ENCODE measurements at places on chromosomes 7 and 10. TPM values are rescaled to one million over a fixed set of nuclear protein-coding genes. Genes with fewer than 3 reads are reported as not detected.
A peak's percentile ranks its signal among the peaks of the same experiment; 100 is the strongest.

GRCh38 chr7:49001610-49002033 is 77.3 kb downstream of the CDC14C start:
- H3K27me3 ChIP-seq = no peaks in the 10 kb centered on the region
- no peak overlapping the region for H3K4me3 ChIP-seq
- no peak overlapping the region for H3K27ac ChIP-seq
- H3K36me3 ChIP-seq = no peaks in the 10 kb centered on the region
- H3K4me1 ChIP-seq = no peaks in the 10 kb centered on the region

DNA sequence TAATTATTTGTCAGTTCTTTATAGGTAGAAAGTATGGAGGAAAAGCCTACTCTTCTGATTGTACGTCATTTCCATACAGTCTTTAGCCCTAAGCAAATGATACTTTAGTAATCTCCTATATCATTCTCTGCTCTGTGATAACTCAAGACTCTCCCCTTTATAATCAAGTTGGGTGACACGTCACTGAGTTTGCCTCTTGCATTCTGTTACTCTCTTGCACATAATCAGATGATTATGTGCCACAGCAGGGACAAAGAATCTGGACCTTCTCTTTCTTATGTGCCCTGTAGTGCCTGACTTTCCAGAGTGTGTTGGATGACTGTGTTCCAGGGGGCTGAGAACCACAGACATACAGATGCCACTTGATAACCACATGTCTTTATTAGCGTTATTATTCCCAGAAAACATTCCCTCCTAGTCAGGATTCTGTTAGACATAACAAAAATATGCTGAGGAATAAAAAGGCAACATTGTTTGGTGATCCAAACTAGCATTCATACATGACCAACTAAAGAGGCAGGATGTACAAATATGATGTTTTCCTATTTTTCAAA is 116.4 kb upstream of the HGF start:
- no peaks in the 10 kb centered on the region for H3K4me1 ChIP-seq
- DNase-seq = no peak
- H3K36me3 ChIP-seq = no peaks in the 10 kb centered on the region
- no peaks in the 10 kb centered on the region for H3K27me3 ChIP-seq
- H3K4me3 ChIP-seq = no peak overlapping the region

DNA sequence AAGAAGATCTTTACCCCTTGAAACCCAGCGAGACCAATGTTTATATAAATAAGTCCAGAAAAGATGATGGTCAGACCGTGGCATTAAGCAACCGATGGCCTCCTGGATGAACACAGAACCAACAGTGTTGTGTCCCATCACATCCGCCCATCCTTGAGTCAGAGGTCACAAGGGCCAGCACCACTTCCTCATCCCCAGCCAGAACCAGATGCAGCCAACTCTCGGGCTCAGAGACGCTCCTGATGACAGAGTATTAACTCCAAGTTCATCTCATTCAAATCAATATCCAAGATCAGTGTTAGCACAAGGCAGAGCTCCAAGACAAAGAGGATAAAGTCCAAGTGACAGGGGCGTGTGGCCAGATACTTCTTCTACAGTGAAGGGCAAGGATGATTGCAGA is 63.5 kb downstream of the FAM53B start:
- H3K4me3 ChIP-seq = no peak overlapping the region
- DNase-seq = no peak
- no peak overlapping the region for H3K27ac ChIP-seq

DNA sequence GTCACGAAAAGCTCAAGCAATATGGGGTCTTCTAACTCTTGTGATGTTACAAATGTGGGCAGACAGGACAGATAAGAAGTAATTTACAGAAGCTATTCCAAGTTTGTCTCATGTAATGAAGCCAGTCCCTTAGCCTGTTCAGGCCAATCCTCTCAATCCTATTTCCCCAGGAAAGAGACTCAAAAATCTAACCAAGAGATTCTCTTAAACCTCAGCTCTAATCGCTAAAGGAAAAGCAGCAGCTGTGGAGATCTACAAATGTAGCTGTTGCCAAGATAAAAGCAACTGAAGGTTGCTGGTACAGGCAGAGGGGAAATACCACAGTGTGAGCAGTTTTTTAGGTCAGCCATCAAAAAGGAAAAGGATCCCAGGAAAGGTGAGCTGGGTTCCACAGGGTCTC is 39.3 kb downstream of the ANK3 start:
- no peak overlapping the region for H3K4me3 ChIP-seq
- H3K27ac ChIP-seq = no peak overlapping the region
- DNase-seq = peak; percentile 45
- H3K36me3 ChIP-seq = no peaks in the 10 kb centered on the region
- H3K27me3 ChIP-seq = no peaks in the 10 kb centered on the region

DNA sequence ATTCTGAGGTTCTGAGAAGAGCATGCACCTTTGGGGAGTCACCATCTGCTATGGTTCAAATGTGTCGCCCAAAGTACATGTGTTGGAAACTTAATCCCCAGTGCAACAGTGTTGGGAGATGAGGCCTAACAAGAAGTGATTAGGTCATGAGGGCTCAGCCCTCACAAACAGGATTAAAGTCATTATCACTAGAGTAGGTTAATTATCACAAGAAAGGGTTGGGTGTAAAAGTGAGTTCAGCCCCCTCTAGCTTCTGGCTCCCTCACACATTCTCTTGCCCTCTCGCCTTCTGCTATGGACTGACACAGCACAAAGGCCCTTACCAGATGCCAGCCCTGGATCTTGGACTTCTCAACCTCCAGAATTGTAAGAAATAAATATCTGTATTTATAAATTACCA is 100.3 kb upstream of the C10orf90 start:
- DNase-seq = no peak
- no peaks in the 10 kb centered on the region for H3K36me3 ChIP-seq
- no peaks in the 10 kb centered on the region for H3K27me3 ChIP-seq
- no peaks in the 10 kb centered on the region for H3K4me1 ChIP-seq
- no peak overlapping the region for H3K4me3 ChIP-seq

DNA sequence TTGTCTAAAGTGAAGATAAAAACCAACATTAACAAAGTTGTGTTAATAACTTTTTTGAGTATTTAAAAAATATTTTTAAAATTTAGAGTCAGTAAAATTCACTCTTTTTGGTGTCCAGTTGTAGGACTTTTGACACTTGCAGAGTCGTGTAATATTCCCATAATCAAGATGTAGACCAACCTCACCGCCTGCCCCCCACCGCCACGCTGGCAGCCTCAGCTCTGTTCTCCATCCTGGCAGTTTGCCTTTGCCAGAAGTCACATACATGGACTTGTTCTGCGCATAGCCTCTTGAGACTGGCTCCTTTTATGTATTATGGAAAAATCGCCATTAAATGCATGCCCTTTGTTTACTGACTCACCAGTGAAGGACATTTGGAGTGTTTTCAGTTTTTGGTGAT is 27.3 kb upstream of the SYCE1 start:
- no peaks in the 10 kb centered on the region for H3K4me1 ChIP-seq
- H3K36me3 ChIP-seq = no peaks in the 10 kb centered on the region
- H3K27me3 ChIP-seq = no peaks in the 10 kb centered on the region
- H3K4me3 ChIP-seq = no peak overlapping the region

The ACTL6B gene
- 16.5 TPM for total RNA-seq

The AGMO gene
- total RNA-seq = 1.8 TPM
